GM23338 (cell line): ENCODE measurements at places on chromosomes 2 and 18.

DNA sequence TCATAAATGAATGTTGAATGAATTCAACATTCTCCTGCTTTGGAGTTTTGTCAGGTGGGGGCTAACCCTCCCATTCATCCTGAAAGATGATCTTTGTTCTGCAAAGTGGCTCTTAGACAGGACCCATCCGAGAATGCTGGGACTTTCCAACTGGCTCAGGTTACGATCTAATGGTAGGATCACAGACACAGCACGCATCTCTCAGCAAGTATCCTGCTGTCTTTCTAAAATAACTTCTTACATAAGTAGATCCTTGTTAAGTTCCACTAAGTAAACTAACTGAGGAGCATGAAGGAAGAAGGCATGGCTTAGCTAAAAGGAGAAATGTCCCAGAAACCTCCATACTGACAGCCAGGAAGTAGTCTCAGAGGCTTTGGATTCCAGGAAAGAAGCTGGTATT, 23.7 kb downstream of the CYP27A1 start:
- DNase-seq = peak; percentile 53

DNA sequence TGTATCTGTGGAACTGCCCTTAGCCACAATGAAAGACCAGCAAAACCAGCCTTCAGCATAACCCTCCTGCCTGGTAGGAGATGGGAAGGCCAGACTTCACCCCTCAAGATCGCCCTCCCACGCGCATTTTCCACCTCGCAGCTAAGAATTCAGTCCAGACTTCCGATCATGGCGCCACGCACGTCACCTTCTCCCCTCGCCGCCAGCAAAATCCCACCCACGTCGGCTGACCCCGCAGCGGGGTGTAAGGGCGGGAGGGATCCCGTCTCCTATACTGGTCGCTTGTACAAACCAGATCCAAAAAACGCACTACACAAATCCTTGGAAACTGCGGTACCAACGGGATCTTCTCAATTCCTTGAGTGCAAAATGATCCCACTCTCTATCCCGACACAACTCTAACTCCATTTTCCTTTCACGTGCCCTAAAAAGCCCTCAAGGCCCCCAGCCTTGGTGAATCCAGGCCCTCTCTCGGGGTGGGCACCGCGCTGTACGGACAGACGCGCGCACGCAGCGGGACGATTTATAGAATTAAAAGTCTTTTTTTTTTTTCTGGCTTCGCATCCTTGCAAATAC, 1.0 kb upstream of the BMPR2 start:
- peak; percentile 60 for DNase-seq

- DNase-seq = no peak
Observed at GRCh38 chr2:54601339-54601738, 122.1 kb upstream of the EML6 start.

- peak; percentile 61 for DNase-seq
Observed at GRCh38 chr2:168614172-168615018, 158.3 kb downstream of the CERS6 start.
